ENCODE measurements at places on chromosomes 7 and 10. TPM values are rescaled to one million over a fixed set of nuclear protein-coding genes. Genes with fewer than 3 reads are reported as not detected.

The NRCAM gene
- polyA plus RNA-seq, result 1.8 TPM

The NEBL gene
- polyA plus RNA-seq, result not detected

The PHKG1 gene
- polyA plus RNA-seq, result 0.16 TPM

The HECW1 gene
- 2.1 TPM for polyA plus RNA-seq

The NPC1L1 gene
- not detected for polyA plus RNA-seq

The GNG11 gene
- polyA plus RNA-seq, result 9.3 TPM

DNA sequence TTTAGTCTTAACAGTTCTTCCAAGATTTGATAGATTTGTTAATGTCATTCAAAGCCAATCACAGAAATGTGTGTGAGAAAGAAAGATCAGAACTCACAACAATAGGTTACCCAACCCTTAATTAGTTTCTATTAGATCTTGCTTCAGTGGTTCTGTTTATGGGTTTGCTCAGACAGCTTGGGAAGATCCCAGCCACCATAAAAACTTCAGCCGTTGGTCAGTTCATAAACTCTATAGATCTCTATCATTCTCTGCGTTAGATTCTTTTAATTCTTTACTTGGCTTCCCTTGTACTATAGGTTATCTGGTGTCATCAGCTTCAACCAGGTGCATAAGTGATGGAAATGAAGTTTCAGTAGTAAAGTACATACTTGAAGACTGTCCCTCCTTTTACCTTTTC is 54.4 kb downstream of the ZNF277 start:
- no peak for DNase-seq

- no peak for DNase-seq
These were observed 357.1 kb upstream of the AOAH start for GRCh38 chr7:37081436-37081835.

GRCh38 chr10:106911096-106911495 is 253.4 kb downstream of the SORCS1 start:
- DNase-seq, result no peak

- no peak for DNase-seq
These were observed 1.4 kb upstream of the C7orf57 start for GRCh38 chr7:48033922-48034321.

DNA sequence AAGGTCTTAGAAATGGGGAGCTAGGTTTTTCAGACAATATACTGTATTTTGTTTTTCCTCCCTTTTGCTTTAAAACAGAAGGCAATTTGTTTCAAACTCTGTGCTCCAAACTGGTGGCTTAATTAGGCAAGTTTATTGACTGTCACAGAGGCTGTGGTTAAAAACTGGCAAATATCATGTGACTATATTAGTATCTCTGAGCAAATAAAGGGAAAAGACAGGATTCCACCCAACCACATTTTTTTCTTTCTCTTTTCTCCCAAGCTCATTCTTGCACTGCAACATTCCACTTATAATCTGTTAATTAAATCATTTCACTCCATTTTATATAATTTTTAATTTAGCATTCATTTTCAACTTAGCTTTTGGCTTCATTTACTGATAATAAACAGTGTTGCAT is 615.8 kb downstream of the AUTS2 start:
- DNase-seq, result no peak

GRCh38 chr10:122392835-122393234 is 18.3 kb downstream of the PLEKHA1 start:
- no peak for DNase-seq

Measured in BJ (cell line).